Fibroblast of villous mesenchyme (primary cell): ENCODE measurements at places on chromosomes 6 and 20.
A peak's percentile ranks its signal among the peaks of the same experiment; 100 is the strongest.

- peak; percentile 8 for DNase-seq
Observed at GRCh38 chr6:137900815-137901214, 33.8 kb downstream of the TNFAIP3 start.

GRCh38 chr6:154874773-154875592, 120.1 kb upstream of the TIAM2 start:
- DNase-seq: no peak

DNA sequence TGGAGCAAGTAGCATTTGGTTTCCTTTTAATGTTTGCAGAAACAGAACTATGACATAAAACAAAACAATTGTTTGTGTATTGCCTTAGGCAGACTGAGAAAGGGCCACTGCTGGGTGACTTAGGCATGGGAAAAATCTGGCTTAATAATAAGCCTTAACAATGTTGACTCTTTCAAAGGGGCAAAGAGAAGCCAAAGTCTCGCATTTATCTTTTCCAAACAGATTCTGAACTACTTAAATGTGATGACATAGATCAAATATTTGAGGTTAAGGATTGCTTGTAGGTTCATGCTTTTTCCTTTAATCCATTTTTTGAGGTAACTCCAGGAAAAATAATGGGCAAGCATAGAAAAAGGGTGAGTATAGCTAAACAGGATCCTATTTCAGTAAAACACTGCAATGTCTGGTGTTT, 39.6 kb downstream of the ADAT2 start:
- peak; percentile 56 for DNase-seq

GRCh38 chr20:37226889-37227288, 34.7 kb downstream of the GHRH start:
- DNase-seq: peak; percentile 65
